ENCODE measurements at places on chromosomes 4 and X. TPM values are rescaled to one million over a fixed set of nuclear protein-coding genes. Genes with fewer than 3 reads are reported as not detected.

- no peak overlapping the region for H3K27ac ChIP-seq
- no peaks in the 10 kb centered on the region for H3K27me3 ChIP-seq
- DNase-seq = no peak
- no peaks in the 10 kb centered on the region for H3K4me1 ChIP-seq
- no peaks in the 10 kb centered on the region for H3K36me3 ChIP-seq
- H3K4me3 ChIP-seq = no peak overlapping the region
Measured at GRCh38 chr4:173424899-173425805, 26.2 kb upstream of the SCRG1 start.

- no peak overlapping the region for H3K27ac ChIP-seq
- no peak overlapping the region for H3K4me3 ChIP-seq
- DNase-seq = no peak
- H3K27me3 ChIP-seq = no peaks in the 10 kb centered on the region
Measured at GRCh38 chr4:150581641-150582051, 305 bp upstream of the MAB21L2 start.

DNA sequence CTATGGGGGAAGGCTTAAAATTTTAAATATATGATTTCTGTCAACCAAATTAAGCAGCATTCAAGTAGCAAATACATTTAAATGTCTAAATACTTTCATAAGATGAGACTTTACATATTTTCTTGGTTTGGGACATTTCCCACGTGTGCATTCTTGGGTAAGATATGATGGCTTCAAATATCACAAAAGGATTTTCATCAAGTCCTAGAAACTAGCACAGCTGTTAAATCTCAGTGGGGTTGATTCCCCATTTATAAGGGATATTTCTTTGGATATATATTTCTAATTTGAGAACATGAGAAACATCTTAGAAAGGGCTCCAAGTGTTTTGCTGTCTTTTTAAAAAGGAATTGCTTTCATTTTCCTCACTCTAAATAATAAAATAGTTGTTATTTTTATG is 90.2 kb downstream of the P2RY10 start:
- H3K4me3 ChIP-seq = no peak overlapping the region
- H3K4me1 ChIP-seq = no peaks in the 10 kb centered on the region
- H3K36me3 ChIP-seq = no peaks in the 10 kb centered on the region

GRCh38 chrX:137428221-137428661 is 137.7 kb upstream of the ZIC3 start:
- H3K4me3 ChIP-seq = peak overlapping the region; percentile 49
- peaks cover 38% of the 10 kb centered on the region for H3K27me3 ChIP-seq
- no peak overlapping the region for H3K27ac ChIP-seq
- peaks cover 7% of the 10 kb centered on the region for H3K4me1 ChIP-seq
- DNase-seq = no peak

The IL21 gene
- not detected for total RNA-seq

DNA sequence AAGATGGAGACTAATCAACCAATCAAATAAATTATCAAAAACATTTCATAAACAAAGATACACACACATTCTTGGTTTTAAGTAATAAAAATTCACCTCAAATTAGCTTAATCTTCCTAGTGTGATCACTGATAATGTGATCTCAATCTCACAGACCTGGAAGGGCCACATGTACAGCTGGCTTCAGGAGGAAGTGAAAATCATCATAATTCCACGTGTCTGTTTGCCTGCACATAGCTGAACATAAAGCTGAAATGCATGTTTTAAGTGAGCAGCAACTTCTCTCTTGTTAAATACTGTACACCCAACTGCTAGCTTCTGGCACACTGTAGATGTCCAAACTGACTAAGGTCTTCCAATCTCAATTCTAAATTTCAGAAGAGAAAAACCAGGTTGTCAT is 53.8 kb downstream of the ARHGAP6 start:
- H3K4me1 ChIP-seq = no peaks in the 10 kb centered on the region
- no peak overlapping the region for H3K4me3 ChIP-seq
- no peaks in the 10 kb centered on the region for H3K36me3 ChIP-seq
- no peak overlapping the region for H3K27ac ChIP-seq
- DNase-seq = no peak

DNA sequence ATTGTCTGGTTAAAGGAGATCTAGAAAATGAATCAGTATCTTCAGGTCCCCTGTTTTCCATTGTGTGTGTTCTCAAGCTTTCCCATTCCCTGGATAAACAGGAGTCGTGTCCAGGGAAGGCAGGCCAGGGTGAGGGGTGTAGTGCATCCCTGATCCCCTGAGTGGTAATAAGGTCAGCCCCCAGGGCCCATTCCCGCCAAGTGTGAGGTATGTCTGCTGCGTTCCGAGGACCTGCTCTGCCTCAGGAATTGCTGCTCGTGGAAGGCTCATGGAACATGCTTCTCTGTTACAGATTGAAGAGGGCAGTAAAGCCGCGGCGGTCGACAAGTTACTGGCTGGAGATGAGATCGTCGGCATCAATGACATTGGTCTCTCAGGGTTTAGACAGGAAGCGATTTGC is 87.1 kb downstream of the SHROOM2 start:
- no peaks in the 10 kb centered on the region for H3K4me1 ChIP-seq
- H3K27me3 ChIP-seq = no peaks in the 10 kb centered on the region
- H3K4me3 ChIP-seq = no peak overlapping the region
- no peak overlapping the region for H3K27ac ChIP-seq

GRCh38 chr4:44623676-44624075 is 27.7 kb downstream of the YIPF7 start:
- no peak for DNase-seq
- H3K27ac ChIP-seq = no peak overlapping the region
- no peaks in the 10 kb centered on the region for H3K36me3 ChIP-seq
- no peak overlapping the region for H3K4me3 ChIP-seq
- no peaks in the 10 kb centered on the region for H3K27me3 ChIP-seq

- no peaks in the 10 kb centered on the region for H3K36me3 ChIP-seq
- H3K27ac ChIP-seq = no peak overlapping the region
- H3K27me3 ChIP-seq = no peaks in the 10 kb centered on the region
- H3K4me3 ChIP-seq = no peak overlapping the region
- DNase-seq = no peak
- H3K4me1 ChIP-seq = no peaks in the 10 kb centered on the region
Measured at GRCh38 chr4:99463566-99463965, 28.4 kb upstream of the ADH7 start.

The QDPR gene
- total RNA-seq = 9.9 TPM

The FABP2 gene
- total RNA-seq = not detected
